ENCODE measurements at places on chromosomes 2 and 18. TPM values are rescaled to one million over a fixed set of nuclear protein-coding genes. Genes with fewer than 3 reads are reported as not detected.
A peak's percentile ranks its signal among the peaks of the same experiment; 100 is the strongest.

DNA sequence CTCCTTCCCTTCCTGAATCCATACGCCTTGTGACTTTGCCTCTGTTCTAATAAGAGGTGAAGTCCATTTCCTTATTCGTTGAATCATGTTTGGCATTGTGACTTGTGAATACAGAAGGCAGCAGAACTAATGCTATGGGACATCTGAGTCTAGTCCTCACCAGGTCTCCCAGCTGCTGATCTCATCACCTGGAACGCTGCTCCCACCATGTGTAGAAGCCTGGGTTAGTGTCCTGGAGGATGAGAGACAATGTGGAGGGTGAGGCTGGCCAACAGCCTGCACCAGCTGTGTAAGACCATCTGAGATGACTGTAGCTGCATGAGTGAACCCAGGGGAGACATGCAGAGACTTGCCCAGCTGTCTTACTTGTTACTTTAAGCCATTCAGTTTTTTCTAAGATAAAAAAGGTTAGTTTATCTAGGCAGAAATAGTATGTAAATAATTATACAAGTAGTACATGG is 3.5 kb upstream of the HAAO start:
- no peak overlapping the region for H3K4me3 ChIP-seq
- peak overlapping the region; percentile 12 for H3K27ac ChIP-seq
- no peak for DNase-seq
- H3K27me3 ChIP-seq = no peaks in the 10 kb centered on the region
- peaks cover 11% of the 10 kb centered on the region for H3K4me1 ChIP-seq

GRCh38 chr18:78641689-78642231 is 337.9 kb upstream of the SALL3 start:
- DNase-seq = no peak
- H3K36me3 ChIP-seq = no peaks in the 10 kb centered on the region
- H3K4me3 ChIP-seq = no peak overlapping the region

DNA sequence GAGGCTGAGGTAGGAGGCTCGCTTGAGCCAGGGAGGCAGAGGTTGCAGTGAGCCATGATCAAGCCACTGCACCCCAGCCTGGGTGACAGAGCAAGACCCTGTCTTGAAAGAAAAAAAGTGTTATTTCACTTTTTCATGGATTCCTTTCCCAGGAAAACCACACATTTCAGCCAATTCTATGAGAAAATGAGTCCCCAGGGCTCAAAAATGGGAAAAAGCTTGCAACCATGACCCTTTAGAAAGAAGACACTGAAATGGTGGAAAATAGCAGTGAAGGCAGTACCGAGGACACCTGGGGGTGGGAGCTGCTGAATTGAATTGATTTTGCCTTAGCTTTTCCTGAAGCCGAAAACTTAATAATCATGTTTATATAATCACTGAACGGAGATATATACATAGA is 284.2 kb upstream of the HDAC4 start:
- H3K4me1 ChIP-seq = peaks cover 4% of the 10 kb centered on the region
- no peak overlapping the region for H3K4me3 ChIP-seq
- H3K27me3 ChIP-seq = no peaks in the 10 kb centered on the region
- no peaks in the 10 kb centered on the region for H3K36me3 ChIP-seq

DNA sequence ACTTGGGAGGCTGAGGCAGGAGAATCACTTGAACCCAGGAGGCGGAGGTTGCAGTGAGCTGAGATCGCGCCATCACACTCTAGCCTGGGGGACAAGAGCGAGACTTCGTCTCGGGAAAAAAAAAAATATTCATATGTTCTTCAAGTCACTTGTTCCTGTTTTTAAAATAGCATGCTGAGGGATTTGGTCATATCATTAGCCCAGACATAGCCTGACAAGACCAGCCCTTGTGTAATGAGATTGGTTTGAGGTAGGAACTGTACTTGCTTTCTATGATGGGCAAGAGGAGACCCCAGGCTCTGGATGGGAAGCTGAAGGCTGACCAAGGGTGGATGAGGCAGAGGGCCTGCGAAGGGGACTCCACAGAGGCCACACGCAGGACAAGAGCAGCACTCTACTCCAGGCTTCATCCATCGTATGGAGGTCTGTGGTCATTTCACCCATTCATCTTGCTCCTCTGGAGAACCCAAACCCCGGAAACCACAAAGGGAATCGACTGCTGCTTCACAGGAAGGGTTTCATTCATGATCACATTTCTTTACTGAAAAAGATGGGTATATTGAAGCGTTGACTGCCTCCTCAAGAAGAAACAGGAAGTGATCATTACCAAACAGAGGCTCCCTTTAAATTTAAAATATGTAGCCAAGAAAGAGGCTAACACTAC is 87.1 kb upstream of the ZNF397 start:
- no peak for DNase-seq
- H3K4me3 ChIP-seq = no peak overlapping the region
- no peak overlapping the region for H3K27ac ChIP-seq
- no peaks in the 10 kb centered on the region for H3K36me3 ChIP-seq

DNA sequence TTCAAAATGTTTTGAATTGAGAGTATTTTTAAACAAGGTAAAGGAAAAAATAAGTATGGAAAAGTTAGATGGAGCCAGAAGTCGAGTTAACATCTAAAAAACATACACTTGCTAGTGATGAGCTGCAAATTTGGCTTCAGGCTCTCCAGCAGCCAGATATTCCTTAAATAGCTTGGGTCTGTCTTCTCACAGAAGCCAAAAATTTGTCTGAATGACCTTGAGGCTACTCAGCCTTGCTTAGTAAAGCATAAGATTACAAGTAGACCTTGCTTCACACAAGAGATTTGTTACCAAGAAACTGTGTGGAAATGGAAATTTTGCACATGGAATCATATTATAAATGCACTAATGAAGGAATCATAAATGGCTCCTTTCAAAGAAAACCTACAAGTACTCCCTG is 40.8 kb upstream of the GRB14 start:
- H3K4me1 ChIP-seq = no peaks in the 10 kb centered on the region
- H3K27ac ChIP-seq = no peak overlapping the region
- DNase-seq = no peak
- H3K36me3 ChIP-seq = no peaks in the 10 kb centered on the region
- H3K27me3 ChIP-seq = no peaks in the 10 kb centered on the region

- DNase-seq = no peak
- H3K27me3 ChIP-seq = no peaks in the 10 kb centered on the region
- H3K36me3 ChIP-seq = peaks cover 23% of the 10 kb centered on the region
- H3K27ac ChIP-seq = no peak overlapping the region
- H3K4me1 ChIP-seq = no peaks in the 10 kb centered on the region
- no peak overlapping the region for H3K4me3 ChIP-seq
Observed at GRCh38 chr2:3479430-3480320, 39.7 kb downstream of the ADI1 start.

DNA sequence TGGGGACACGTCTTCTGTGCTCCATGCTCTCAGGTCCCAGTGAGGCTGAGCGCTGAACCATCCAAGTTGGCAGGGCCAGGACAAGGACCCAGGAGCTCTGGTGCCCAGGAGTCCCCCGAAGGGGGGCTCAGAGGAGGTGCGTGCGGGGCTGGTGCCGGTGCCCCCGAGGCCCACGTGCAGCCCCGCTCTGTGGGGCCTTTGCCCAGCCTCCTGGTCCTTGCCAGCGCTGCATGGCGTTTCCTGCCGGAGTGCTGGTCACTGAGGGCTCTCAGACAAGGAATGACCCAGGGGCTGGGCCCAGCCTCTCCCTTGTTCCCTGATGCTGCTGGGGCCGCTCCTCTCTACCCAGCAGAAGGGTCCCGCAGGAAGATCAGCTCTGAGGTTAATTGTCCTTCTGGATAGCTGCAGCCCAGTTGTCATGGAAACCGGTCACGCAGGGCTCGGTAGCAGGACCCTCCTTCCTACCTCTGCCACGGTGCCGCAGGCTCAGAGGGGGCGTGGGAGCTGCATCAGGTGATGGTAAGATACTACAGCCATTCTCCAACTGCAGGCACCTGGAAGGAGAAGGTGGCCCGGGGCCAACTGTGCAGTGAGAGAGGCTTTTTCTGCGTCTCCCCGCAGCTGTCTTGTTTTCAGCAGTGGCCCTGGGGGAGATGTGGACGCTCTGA is 64.5 kb downstream of the RRM2 start:
- no peak overlapping the region for H3K4me3 ChIP-seq
- H3K27me3 ChIP-seq = no peaks in the 10 kb centered on the region
- no peaks in the 10 kb centered on the region for H3K36me3 ChIP-seq
- no peaks in the 10 kb centered on the region for H3K4me1 ChIP-seq
- DNase-seq = peak; percentile 60

The HOXD12 gene
- total RNA-seq = not detected
